ENCODE measurements at places on chromosomes 7 and 10.
A peak's percentile ranks its signal among the peaks of the same experiment; 100 is the strongest.

- no peak for DNase-seq
These were observed 11.9 kb upstream of the TSPAN13 start for GRCh38 chr7:16741676-16742075.

GRCh38 chr10:100625816-100626215 is 90.1 kb downstream of the HIF1AN start:
- DNase-seq = no peak

GRCh38 chr10:71816936-71817618 is 34.0 kb downstream of the PSAP start:
- no peak for DNase-seq

DNA sequence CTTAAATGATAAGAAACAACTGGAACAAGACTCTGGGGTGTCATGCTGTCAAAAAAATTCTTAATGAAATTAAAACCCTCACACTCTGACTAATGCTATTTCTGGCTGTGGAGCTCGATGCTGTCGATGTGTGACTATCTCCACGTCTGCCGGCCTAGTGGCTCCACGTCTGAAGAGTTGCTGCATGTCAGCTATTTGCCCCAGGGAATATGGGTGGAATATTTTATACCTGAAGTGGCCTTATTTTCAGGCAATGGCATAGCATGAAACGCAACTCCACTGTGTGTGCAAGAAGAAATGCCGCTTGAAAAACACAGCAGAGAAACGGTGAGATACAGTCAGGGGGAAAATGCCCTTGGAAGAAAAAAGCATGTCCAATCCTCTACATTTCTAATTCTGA is 50.9 kb upstream of the MGMT start:
- DNase-seq = no peak

GRCh38 chr7:8134089-8134733 is 127.8 kb downstream of the ICA1 start:
- no peak for DNase-seq

- no peak for DNase-seq
These were observed 95.3 kb downstream of the INSYN2A start for GRCh38 chr10:127100983-127101615.

DNA sequence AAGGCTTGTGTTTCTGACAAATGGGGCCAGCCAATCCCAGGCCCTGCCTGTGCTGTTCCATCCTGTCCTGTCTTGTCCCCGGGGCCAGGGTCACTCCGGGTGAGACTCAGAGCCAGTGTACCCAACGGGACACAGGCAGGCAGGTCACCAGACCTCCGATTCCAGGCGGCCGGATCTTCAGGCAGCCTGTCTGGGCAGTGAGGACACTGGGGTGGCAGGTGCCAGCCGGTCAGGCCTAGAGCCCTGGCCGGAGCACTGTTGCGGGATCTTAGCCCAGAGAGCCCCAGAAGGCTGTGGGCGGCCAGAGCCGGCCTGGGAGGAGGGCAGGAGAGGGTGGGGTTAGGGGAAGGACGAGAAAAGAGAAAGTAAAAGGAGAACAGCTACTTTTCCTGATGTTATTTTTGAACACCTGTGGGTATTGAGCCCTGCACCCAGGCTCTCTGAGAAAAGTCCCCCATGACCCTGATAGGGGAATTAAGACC is 134.3 kb upstream of the TNRC18 start:
- no peak for DNase-seq

DNA sequence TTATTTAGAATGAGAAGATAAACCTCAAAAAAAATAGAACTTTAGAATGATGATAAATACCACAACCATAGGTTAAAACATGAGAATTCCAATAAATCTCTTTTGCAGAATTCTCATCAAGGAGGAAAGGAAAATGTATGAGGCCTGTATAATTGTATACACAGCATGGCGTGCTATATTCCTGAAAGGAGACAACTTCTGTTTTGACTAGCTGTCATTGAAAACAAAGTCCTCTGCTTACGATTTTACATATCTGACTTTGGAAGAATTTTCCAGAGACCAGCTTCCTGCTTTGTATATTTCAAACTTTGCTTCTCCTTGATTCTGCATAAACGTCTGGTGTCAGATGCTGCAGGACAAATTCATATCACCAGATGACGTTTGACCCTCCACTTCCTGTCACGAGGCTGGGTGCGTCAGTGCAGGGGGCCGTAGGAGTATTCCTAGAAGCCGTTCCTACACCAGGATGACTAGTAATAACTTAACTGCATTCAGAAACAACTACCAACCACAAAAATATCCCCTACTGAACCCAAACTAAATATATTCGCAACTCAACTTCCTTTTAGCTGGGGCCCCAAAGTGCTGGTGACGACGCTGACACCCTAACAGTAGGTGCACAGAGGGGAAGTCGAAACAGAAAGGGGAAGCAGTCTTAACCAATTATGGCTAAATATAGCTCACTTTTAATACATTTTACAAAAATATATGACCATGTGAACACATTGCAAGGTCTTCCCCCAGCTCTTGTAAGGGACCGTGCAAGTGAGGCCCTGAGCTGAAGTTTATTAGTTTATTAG is 178.6 kb upstream of the INHBA start:
- DNase-seq = peak; percentile 46

DNA sequence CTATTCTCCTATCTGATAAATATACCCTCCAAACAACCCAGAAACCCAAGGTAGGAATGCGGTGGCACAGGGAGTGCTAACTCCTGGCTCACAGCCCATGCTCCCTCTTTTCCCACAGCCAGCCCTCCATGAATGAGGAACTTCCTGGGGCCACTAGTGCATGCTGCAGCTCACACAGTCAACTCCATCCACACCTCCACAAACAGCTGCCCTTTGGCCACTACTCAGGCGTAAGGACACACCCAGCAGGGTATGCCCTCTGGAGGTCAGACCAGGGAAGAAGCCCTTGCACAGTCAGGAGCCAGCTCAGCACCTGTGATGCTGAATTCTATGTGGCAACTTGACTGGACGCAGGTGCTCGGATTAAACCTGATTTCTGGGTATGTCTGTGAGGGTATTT is 85.2 kb upstream of the PIK3CG start:
- DNase-seq = no peak

GRCh38 chr7:150744041-150744656 is 6.9 kb downstream of the GIMAP5 start:
- DNase-seq = no peak

DNA sequence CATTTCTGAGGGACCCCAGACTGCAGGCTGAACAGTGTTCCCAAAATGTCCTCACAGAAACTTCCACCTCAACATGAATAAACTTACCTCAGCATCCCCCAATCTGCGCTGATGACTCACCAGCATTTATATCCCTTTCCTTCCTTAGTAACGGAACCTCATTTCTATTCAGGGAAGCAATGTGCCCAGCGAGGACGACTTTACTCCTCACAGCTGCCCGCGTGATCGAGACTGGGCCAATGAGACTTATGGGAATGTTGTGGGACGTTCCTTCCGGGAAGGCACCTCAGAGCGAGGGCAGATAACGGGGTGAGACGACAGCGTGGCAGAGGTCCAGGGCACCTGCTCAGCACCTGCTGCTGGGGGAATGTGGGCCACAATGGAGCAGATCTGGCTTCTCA is 73.1 kb upstream of the CAMK2B start:
- DNase-seq = peak; percentile 78
